ENCODE measurements at places on chromosomes 7 and 10. TPM values are rescaled to one million over a fixed set of nuclear protein-coding genes. Genes with fewer than 3 reads are reported as not detected.

The CBLL1 gene
- total RNA-seq = 17.5 TPM

The VWDE gene
- not detected for total RNA-seq

The MRPS17 gene
- total RNA-seq = 8.6 TPM

The LIPF gene
- total RNA-seq = not detected

The LOXL4 gene
- total RNA-seq = 3.9 TPM

All from cardiac ventricle fibroblast (primary cell).